Muscle of back (tissue), 13 donors: ENCODE measurements at places on chromosomes 11 and 22.

DNA sequence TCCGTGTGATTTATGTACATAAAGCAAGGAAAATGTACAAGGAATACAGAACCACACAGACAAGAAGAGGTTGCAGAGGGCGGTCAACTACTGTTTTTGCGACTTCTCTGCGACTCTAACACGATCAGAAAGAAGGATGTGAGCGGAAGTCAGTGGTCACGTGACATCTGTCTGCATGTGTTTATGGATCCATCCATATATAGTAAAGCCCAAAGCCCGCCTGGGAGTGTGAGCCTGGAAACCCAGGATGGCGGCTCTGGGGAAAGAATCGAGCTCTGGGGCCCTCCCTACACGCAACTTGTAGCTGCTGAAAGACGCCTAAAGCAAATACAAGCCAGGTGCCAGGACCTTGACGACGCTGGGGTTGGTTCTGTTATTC, 8.8 kb downstream of the OSBPL5 start:
- peak; percentile 62 for DNase-seq

DNA sequence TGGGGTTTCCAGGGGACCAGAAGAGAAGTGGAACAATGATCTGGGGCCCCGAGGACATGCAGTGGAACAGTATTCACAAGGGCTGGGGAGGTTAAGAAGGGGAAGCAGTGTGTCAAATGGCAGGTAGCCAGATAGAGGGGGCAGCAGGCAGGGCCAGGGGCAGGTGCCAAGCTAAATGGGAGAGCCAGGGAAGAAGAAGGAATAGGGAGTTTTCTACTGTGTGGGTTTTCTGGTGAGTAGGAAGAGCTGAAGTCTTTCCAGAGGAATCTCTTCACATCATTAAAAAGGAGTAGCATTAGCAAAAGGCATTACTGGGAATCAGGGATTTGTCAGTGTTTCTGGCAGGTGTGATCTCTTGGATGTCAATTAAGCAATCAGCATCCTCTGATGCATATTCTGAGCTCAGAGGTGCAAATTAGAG, 55.8 kb downstream of the IRAG1 start:
- DNase-seq = no peak

GRCh38 chr11:24373516-24373915, 123.3 kb upstream of the LUZP2 start:
- no peak for DNase-seq

DNA sequence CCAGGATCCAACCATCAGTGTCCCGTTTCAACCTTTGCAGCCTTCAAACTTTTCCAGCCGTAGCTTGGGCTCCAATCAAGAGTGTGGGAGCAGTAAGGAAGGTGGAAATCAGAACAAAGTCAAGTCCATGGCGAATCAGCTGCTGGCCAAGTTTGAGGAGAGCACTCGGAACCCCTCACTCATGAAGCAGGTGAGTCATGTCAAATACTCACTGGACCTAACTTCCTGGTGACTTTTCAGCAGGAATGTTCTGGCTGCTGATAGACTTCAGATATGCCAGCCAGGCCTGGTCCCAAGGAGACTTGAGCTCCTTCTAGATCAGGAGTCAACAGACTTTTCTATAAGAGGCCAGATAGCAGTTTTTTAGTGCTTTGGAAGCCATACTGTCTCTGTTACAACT, 129.0 kb downstream of the MICAL2 start:
- no peak for DNase-seq

GRCh38 chr22:37739611-37740049, 42.8 kb downstream of the TRIOBP start:
- DNase-seq = peak; percentile 44

- DNase-seq = no peak
Measured at GRCh38 chr11:116468699-116469098, 304.1 kb downstream of the BUD13 start.

DNA sequence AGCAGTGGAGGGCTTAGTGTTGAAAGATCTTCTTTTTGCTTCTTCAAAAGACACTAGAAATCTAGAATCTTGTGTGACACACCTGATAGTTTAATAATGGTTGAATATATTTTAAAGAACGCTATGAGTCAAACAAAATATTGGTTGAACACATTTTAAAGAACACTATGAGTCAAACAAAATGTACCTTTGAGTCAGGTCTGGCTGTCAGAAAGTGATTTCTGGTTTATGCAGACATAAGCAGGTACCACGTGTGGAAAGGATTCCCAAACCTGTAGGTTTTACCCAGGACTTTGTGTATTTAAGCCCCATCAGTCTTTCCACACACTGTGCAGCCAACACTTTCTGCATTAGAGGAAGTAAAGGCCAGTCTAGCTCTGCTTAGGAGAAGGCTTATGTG, 366.7 kb upstream of the TENM4 start:
- DNase-seq = no peak

DNA sequence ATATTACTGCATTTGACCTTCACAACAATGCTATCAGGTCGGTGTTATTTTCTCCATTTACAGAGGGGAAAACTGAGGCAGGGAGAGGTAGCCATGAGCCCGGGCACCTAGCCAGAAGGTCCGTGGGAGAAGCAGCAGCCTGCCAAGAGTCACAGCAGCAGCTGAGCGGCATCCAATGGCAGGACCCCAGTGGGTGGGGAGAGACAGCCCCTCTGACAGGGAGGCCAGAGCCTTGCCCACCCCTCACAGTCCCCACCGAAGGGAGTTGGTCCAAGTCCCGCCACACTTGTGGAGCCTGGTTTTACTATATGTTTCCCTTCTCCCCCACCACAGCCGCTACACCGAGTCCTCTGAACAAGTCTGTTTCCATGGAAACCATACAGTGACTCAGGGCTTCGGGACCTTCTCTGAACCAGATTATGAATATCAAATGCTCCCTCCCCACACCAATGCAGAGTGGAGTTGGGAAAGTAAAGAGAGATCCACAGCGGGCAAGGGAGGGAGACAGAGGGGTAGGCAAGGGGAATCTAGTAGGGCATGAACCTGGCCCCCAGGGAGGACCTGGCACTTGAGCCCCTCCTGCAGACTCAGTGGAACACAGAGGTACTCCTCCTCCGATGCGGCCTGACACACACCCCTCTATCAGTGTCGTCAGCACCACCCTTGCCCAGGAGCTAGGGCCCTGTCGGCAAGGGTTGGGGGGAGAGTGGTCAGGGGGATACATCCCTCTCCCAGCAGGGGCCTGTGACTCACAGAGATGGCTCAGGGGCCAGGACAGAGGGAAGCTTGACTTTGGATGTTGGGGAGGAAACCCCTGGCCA, 2.5 kb downstream of the CHST1 start:
- DNase-seq = peak; percentile 70

DNA sequence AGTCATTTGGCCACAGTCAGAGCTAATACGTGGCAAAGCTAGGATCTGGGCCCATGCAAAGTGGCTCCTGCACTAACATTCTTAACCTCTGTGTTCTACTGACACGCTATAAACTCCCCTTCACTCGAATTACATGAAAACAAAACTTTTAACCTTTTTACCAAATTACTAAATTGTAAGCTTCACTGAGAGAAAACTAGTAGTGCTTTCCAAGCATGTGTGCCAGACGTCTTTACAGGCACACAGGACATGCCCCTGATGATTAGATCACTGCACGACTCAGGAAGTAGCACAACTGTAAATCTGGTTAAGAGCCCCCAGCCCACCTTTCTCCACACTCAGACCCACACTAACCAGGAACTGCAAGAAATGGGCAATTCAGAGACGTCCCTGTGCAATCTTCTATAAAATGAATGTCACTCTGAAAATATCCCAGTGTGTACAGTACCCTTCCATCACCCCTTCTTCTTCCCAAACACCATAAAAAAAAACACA, 16.1 kb downstream of the PHF21A start:
- DNase-seq = no peak

DNA sequence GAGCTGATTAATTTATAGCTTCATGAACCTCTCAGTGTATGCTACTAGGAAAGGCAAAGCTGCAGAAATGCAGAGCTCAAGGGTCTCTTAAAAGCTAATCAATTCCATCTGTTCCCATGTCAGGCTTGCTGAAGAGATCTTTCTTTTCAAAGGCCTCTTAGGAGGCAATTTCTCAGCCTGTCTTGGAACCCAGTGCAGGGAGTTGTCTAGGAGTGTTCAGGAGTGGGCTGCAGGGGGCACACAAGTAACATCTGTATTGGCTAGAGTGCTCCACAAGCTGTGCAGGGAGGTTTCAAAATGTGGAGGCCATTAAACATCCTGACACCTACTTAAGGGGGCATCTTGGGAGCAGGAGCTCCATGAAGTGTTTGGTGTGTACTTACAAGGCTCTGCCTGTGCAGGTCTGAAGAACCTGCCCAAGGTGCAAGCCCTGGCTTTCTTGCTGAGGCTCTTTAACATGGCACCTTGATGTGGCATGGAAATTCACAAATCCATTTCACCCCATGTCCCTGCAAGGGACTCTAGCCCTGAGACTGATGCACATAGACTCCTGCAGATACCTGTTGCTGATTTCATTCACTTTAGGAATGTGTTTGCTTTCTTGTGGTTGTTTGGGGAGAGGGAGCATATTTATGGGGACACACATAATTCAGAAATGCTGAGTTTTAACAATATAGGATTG, 134.7 kb downstream of the ME3 start:
- no peak for DNase-seq

GRCh38 chr11:126834573-126834972, 166.0 kb downstream of the KIRREL3 start:
- DNase-seq = no peak

- no peak for DNase-seq
Measured at GRCh38 chr11:61718046-61718531, 34.3 kb upstream of the MYRF start.

DNA sequence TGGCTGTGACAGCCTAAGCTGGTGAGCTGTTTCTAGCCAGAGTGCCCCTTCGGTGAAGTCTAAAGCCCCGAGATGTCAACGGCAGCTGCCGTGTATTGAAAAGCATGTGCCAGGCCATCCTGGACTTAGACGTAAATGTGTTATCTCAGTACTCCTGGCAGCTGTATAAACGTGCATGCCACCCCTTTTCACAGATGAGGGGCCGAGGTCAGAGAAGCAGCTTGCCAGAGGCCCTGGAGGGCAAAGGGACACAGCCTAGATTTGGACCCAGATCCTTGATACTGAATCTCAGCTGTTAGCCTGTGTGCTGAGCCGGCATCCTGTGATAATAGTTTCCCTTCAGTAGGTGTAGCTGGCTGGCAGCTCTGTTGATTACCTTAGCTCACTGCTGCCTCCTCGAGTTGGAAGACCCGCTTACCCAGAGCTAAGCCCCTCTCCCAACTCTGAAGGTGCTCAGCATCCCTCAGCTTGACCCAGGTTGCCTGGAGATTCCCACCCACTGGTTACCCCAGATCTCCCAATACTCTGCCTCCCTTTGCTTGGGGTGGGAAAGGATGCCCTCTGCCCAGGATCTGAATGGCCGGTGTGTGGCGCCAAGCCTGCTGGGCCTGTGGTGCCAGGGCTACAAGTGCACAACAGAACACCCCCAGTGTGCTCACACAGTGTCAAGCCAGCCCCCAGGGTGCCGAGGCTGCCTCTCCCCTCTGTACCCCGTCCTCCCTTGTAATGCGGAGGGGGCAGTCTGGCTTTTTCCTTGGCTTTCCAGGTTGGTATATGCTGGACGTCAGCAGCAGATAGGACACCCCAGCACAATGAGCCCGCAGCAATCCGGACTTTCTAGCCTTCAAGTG, 59.8 kb upstream of the WNT7B start:
- no peak for DNase-seq

DNA sequence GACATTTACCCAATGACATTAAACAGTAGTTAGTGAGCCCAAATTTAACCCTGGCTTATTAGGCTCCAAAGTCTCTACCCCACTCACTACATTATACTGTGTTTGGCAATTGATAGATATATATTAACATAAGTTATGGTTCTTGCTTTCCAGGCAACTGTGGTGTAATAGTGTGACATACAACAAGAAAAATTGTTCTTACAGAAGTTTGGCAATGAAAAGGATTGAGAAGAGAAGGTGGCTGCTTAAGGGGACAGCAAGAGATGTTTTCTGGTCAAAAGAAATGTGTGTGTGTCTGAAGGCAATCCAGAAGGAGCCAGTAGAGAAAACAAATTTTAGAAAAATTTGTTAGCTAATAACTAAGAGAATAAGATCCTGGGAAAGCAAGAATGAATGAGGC, 132.4 kb downstream of the SWAP70 start:
- no peak for DNase-seq

DNA sequence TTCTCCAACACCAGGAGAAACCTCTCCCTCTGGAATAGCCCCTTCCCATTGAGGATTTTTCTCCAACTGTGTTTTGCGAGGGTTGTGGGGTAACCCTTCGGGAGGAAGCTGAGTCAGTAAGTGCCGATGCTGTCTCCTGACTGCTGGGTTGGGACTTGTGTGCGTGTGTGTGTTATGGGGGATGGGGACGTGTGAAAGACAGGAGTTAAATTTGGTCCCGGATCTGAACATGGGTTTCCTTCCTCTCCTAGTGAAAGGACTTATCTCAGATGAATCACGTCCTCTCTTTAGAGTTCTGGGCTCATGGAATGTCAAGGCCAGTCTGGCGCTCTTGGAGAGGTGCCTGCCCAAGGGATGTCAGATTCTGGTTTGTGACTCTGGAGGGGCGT, 33.3 kb downstream of the KIAA1671 start:
- DNase-seq = no peak

- no peak for DNase-seq
Measured at GRCh38 chr22:35334004-35334403, 34.3 kb downstream of the TOM1 start.

DNA sequence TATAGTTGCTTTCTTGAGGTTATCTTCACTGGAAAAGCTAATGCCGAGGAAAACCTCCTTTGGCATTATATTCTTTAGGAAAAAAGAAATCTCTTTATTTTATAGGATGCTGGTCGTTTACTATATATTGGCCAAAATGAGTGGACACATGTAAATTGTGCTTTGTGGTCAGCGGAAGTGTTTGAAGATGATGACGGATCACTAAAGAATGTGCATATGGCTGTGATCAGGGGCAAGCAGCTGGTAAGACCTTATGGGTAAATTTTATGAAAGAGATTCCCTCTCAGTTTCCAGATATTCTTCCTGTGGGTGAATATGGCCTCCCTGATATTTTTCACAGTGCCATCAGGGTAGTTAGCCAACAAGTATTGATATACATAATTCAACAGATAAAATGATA, 29.4 kb upstream of the TTC36 start:
- DNase-seq = no peak

- no peak for DNase-seq
Measured at GRCh38 chr11:63014408-63015055, 1.1 kb downstream of the SLC22A8 start.

GRCh38 chr22:46390652-46391301, 55.3 kb downstream of the TRMU start:
- peak; percentile 84 for DNase-seq

DNA sequence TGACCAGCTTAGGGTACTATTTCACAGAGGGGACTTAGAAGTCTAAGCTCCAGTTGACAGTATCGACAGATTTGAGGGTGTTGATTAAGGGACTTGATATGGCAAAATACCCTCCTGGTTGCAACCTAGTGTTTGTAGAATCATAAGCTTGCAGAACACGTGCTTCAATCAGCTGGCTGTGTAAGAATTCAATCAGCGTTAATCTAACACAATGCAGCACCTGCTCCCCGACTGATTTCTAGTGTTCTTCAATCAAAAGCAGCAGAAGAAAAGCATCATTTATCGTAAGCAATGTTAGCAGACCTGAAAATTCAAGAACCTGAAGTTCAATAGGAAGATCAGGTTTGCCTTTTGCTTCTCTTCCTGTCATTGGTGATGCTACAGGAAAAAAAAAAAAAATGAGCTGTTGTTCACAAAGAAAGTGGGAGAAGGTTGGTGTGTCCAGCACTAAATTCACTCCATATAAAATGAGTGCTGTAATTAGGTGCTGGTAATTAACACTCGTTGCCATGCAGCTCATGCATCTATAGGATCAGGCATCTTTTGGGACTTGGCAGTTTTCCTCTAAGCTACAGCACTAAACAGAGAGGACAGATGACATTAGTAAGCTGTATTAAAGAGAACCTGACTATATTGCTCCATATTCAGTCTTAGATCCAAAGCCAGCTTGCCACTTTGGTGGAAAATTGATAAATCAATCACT, 840.3 kb downstream of the OPCML start:
- DNase-seq = no peak
